ENCODE measurements at places on chromosomes 2 and 18. TPM values are rescaled to one million over a fixed set of nuclear protein-coding genes. Genes with fewer than 3 reads are reported as not detected.

DNA sequence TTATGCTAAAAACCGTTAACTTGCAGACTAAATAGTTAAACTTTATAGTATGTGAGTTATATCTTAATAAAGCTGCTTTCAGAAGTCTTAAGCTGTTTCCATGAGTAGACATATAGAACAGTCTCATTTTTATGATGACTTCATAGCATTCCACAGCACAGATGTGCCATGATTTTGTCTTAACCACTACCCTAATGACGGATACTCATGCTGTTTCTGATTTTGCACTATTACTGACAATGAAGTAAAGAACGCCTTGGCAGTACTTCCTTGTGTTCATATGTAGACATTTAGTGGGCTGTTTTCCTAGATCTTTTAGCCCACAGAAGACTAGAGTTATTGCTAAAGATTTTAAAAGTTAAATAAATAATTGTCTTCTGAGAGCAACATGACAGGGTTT lies 175.6 kb upstream of the RAB6C start:
- no peak overlapping the region for H3K27ac ChIP-seq
- H3K27me3 ChIP-seq = no peaks in the 10 kb centered on the region
- H3K4me1 ChIP-seq = no peaks in the 10 kb centered on the region
- DNase-seq = no peak
- no peaks in the 10 kb centered on the region for H3K36me3 ChIP-seq
- H3K4me3 ChIP-seq = no peak overlapping the region

- H3K36me3 ChIP-seq = no peaks in the 10 kb centered on the region
- no peaks in the 10 kb centered on the region for H3K27me3 ChIP-seq
- no peak overlapping the region for H3K27ac ChIP-seq
- H3K4me1 ChIP-seq = no peaks in the 10 kb centered on the region
- no peak for DNase-seq
These were observed 658.0 kb upstream of the CDH2 start for GRCh38 chr18:28834889-28835288.

GRCh38 chr2:120984452-120985173 lies 248.9 kb downstream of the GLI2 start:
- no peaks in the 10 kb centered on the region for H3K36me3 ChIP-seq
- no peak for DNase-seq
- no peaks in the 10 kb centered on the region for H3K27me3 ChIP-seq

Gene ASXL2
- 76.7 TPM for total RNA-seq

DNA sequence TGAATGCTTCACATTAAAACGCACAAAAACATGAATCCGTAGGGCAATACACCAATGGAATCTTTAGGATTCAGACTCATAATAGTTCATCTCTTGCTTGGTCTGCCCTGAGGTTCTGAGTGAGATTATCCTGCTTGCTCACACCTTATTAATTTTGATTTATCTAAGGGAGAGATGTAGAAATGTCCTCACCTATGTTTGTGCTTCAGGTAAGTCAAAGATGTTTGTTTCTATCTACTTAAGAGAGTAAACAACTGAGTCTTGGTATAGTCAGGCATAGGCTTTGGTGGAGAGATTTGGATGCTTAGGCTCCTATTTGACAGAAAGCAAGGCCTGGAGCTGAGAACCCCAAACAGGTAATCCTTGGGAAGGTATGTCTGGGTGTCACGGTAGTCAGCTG lies 231.0 kb upstream of the TNP1 start:
- no peak overlapping the region for H3K4me3 ChIP-seq
- peaks cover 7% of the 10 kb centered on the region for H3K27me3 ChIP-seq
- H3K36me3 ChIP-seq = no peaks in the 10 kb centered on the region
- no peak overlapping the region for H3K27ac ChIP-seq
- H3K4me1 ChIP-seq = peaks cover 57% of the 10 kb centered on the region

DNA sequence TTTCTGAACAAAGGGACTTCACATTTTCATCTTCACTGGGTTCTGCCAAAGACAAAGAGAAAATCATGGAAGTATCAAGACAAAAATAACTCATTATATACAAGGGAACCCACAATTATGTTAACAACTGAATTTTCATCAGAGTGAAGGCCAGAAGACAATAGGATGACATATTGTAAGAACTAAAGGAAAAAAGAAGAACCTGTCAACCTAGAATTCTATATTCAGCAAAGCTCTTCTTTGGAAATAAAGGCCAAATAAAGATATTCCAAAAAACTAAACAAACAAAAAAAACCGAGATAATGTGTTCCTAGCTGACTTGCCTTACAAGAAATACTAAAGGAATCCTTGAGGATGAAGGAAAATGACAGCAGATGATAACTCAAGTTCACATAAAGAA lies 10.3 kb upstream of the ZCCHC2 start:
- no peak overlapping the region for H3K4me3 ChIP-seq
- H3K27me3 ChIP-seq = no peaks in the 10 kb centered on the region
- H3K27ac ChIP-seq = no peak overlapping the region

Gene TMEM237
- 19.8 TPM for total RNA-seq

GRCh38 chr2:217799563-217800432 lies 203.0 kb downstream of the TNS1 start:
- no peaks in the 10 kb centered on the region for H3K27me3 ChIP-seq
- no peak overlapping the region for H3K27ac ChIP-seq
- no peaks in the 10 kb centered on the region for H3K36me3 ChIP-seq
